ENCODE measurements at places on chromosomes 11 and 22. TPM values are rescaled to one million over a fixed set of nuclear protein-coding genes. Genes with fewer than 3 reads are reported as not detected.

- no peaks in the 10 kb centered on the region for H3K36me3 ChIP-seq
- peaks cover 7% of the 10 kb centered on the region for H3K4me1 ChIP-seq
- H3K27me3 ChIP-seq, result no peaks in the 10 kb centered on the region
- no peak for DNase-seq
- H3K4me3 ChIP-seq, result no peak overlapping the region
Measured at GRCh38 chr11:9797300-9797699, 133.4 kb downstream of the SWAP70 start.

DNA sequence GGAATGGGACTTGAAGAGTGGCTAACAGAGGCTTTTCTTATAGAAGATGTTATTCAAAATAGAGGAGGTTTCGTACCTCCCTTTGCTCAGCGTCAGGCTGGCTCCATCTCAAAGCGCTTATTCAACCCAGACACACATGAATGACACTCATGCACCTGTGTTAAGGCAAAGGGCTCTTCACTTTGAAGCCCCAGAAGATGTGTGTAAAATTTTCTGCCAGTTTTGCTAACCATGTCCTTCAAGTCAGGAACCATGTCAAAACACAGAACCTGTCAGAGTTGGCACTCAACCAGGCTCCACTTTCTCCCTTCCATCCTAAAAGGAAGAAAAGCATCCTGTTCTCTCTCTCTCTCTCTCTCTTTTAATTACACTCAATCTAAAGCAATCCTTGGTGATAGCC lies 352.8 kb upstream of the NARS2 start:
- no peak for DNase-seq
- no peaks in the 10 kb centered on the region for H3K27me3 ChIP-seq

DNA sequence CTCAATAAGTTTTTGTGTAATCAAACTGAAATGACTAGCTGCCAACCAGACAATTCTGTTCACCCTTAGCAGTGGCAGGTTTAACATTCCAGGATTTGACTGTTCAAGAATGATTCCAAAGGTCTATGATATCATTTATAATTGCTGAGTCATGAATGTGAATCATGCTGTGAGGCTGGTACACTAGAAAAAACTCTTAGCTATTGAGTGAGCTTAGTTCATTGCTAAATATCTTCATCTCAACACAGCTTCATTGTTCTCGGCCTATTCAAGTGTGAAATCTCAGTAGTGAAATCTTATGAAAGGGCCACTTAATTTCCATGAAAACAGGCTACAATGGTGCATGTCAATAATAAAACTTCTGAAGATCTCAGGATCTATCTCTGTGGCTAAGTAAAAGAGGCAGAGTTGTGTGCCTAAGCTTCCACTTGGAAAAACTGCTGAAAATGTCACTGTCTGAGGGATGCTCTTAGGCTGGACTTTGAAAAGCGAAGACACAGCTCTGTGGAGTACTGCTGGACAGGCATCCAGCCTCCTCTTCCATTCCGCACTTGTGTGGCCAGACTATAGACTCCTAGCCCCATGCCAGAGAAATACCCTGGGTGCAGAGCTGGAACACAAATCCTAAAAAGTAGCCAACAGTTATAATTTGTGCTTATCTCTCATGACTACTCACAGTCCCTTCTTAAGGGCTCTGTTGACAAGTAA lies 12.8 kb downstream of the AQP11 start:
- H3K4me1 ChIP-seq, result peaks cover 14% of the 10 kb centered on the region
- no peaks in the 10 kb centered on the region for H3K27me3 ChIP-seq
- no peak overlapping the region for H3K4me3 ChIP-seq
- no peak overlapping the region for H3K27ac ChIP-seq
- DNase-seq, result no peak
- H3K36me3 ChIP-seq, result peaks cover 6% of the 10 kb centered on the region

GRCh38 chr11:63543711-63544110 lies 7.1 kb downstream of the PLAAT4 start:
- H3K4me1 ChIP-seq, result peaks cover 7% of the 10 kb centered on the region
- no peak for DNase-seq
- no peaks in the 10 kb centered on the region for H3K27me3 ChIP-seq
- no peaks in the 10 kb centered on the region for H3K36me3 ChIP-seq
- no peak overlapping the region for H3K27ac ChIP-seq
- no peak overlapping the region for H3K4me3 ChIP-seq

The ARHGAP20 gene
- total RNA-seq, result 0.30 TPM

GRCh38 chr11:61973476-61974162 lies 6.2 kb upstream of the FTH1 start:
- H3K27me3 ChIP-seq, result no peaks in the 10 kb centered on the region
- no peaks in the 10 kb centered on the region for H3K36me3 ChIP-seq
- H3K27ac ChIP-seq, result peak overlapping the region; percentile 99
- no peak overlapping the region for H3K4me3 ChIP-seq

The RRAS2 gene
- total RNA-seq, result 65.2 TPM

GRCh38 chr22:26229910-26230309 lies 60.6 kb downstream of the SEZ6L start:
- no peaks in the 10 kb centered on the region for H3K36me3 ChIP-seq
- no peak overlapping the region for H3K4me3 ChIP-seq
- H3K4me1 ChIP-seq, result no peaks in the 10 kb centered on the region
- H3K27me3 ChIP-seq, result no peaks in the 10 kb centered on the region
- DNase-seq, result no peak

GRCh38 chr22:44825310-44826150 lies 73.2 kb downstream of the ARHGAP8 start:
- H3K36me3 ChIP-seq, result no peaks in the 10 kb centered on the region
- H3K27me3 ChIP-seq, result no peaks in the 10 kb centered on the region
- H3K4me1 ChIP-seq, result peaks cover 2% of the 10 kb centered on the region
- DNase-seq, result no peak
- no peak overlapping the region for H3K4me3 ChIP-seq

DNA sequence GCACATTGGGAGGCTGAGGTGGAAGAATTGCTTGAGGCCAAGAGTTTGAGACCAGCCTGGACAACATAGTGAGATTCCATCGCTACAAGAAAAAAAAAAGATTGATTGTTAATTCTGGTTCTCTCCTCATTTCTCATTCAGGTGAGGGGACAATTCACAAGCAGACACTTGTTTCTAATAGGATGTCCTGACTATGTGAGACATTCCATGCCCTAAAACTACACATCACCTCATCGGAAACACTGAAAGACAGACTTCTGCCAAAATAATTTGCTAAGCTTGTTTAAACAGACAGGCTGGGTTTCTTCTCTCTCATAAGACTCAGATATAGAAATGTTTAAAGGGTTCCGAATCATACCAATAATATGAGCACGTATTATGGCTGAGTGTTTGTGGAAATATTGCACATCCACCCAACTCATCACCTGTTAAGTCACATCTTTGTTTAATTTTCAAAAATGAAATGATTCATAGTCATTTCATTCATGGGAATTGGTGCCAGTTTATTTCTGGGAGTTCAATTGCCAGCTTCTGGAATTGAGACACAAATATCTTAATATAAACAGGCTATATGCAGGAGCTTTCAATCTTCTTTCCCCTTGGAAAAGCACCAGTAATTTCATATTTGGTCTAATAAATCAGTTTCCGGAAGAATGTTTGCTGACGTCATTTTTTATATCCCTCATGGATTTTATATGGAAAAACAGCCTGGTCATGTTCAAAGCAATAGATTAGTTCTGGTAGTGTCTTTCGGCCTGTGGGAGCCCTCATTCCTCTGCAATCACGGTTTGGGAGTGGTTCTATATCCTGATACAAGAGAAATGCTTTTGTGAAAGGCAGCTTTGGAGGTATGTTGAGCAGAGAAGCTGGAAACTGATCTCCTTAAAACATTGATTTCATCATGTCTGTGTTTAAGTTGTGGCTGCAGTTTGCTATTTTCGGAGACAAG lies 87.0 kb downstream of the BDNF start:
- H3K36me3 ChIP-seq, result no peaks in the 10 kb centered on the region
- no peaks in the 10 kb centered on the region for H3K27me3 ChIP-seq
- DNase-seq, result no peak
- no peaks in the 10 kb centered on the region for H3K4me1 ChIP-seq

- no peaks in the 10 kb centered on the region for H3K4me1 ChIP-seq
- no peak overlapping the region for H3K27ac ChIP-seq
- no peaks in the 10 kb centered on the region for H3K27me3 ChIP-seq
Measured at GRCh38 chr11:1200611-1201191, 22.2 kb upstream of the MUC5B start.

DNA sequence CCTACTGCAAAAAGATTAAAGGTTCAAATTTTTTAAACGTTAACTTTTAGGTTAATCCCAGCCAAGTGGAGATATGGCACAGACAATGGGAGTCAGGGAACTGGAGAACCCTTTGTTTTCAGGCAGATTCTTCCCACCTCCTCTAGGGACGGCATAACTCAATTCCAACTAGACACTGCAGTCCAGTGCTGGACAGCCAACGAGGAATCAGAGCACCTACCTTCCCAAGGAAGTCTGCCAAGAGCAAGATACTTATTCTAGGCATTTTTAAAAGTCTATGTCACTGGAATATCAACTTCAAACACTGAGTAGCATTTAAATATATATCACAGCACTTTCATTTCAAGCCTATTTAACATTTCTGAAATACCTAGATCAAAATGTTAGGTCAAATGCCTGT lies 7.3 kb downstream of the CADM1 start:
- no peaks in the 10 kb centered on the region for H3K27me3 ChIP-seq
- peaks cover 6% of the 10 kb centered on the region for H3K4me1 ChIP-seq
- no peak for DNase-seq
- H3K4me3 ChIP-seq, result no peak overlapping the region
- no peaks in the 10 kb centered on the region for H3K36me3 ChIP-seq
- no peak overlapping the region for H3K27ac ChIP-seq

DNA sequence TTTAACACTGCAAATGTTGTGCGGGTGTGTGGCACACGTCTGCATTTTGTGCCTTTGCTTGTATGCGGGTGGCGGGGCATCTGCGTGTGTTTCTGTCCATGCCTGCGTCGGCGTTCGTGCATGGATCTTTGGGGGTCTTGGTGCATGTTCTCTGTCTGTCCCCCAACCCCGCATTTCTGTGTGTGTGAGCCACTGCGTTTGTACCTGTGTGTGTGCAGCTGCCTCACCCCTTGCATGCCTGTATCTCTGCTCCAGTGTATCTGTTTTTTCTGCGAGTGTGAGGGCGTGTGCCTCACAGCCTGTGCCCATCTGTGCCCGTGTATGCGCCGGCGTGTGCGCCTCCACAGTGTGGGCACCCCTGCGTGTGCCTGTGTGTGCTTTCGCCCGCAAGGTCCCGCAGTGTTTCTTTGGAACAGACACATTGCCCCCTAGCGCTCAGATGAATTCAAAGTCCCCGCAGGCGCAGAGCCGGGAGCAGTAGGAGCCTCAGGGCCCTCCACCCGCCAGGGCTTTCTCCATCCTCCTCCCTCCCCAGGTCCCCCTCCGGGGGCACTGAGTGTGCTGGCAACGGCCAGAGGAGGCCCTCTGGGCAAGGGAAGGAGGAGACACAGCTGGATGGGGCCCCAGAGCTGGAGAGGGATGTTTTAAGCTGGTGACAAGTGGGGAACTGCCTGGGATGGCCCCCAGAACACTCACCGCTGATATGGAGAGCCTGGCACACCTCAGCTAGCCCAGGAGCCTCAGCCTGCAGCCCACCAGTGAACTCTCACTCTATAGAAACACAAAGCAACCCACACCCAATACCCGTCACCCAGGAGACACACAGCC lies 3.1 kb upstream of the MN1 start:
- DNase-seq, result peak; percentile 81
- H3K4me3 ChIP-seq, result no peak overlapping the region
- no peaks in the 10 kb centered on the region for H3K27me3 ChIP-seq
- H3K36me3 ChIP-seq, result no peaks in the 10 kb centered on the region
- H3K4me1 ChIP-seq, result peaks cover 31% of the 10 kb centered on the region
- H3K27ac ChIP-seq, result no peak overlapping the region

- no peak overlapping the region for H3K4me3 ChIP-seq
- no peak overlapping the region for H3K27ac ChIP-seq
- no peaks in the 10 kb centered on the region for H3K27me3 ChIP-seq
- no peak for DNase-seq
Measured at GRCh38 chr11:12074529-12075195, 35.7 kb upstream of the MICAL2 start.

- peak overlapping the region; percentile 97 for H3K27ac ChIP-seq
- no peaks in the 10 kb centered on the region for H3K27me3 ChIP-seq
- H3K4me3 ChIP-seq, result peak overlapping the region; percentile 94
- DNase-seq, result no peak
- peaks cover 45% of the 10 kb centered on the region for H3K4me1 ChIP-seq
Measured at GRCh38 chr22:19942157-19943081, 801 bp upstream of the TXNRD2 start.

- H3K36me3 ChIP-seq, result no peaks in the 10 kb centered on the region
- peaks cover 50% of the 10 kb centered on the region for H3K27me3 ChIP-seq
- H3K27ac ChIP-seq, result no peak overlapping the region
- H3K4me3 ChIP-seq, result peak overlapping the region; percentile 31
Measured at GRCh38 chr11:44305470-44306051, 4.4 kb downstream of the ALX4 start.

The OR8G5 gene
- total RNA-seq, result not detected

- no peaks in the 10 kb centered on the region for H3K27me3 ChIP-seq
- no peaks in the 10 kb centered on the region for H3K4me1 ChIP-seq
- no peak overlapping the region for H3K27ac ChIP-seq
- H3K4me3 ChIP-seq, result no peak overlapping the region
- no peaks in the 10 kb centered on the region for H3K36me3 ChIP-seq
Measured at GRCh38 chr11:13076961-13077360, 67.8 kb downstream of the RASSF10 start.

- H3K4me1 ChIP-seq, result no peaks in the 10 kb centered on the region
- no peaks in the 10 kb centered on the region for H3K36me3 ChIP-seq
- no peaks in the 10 kb centered on the region for H3K27me3 ChIP-seq
- no peak overlapping the region for H3K27ac ChIP-seq
- H3K4me3 ChIP-seq, result no peak overlapping the region
- DNase-seq, result peak; percentile 47
Measured at GRCh38 chr22:47340851-47341436, 578.5 kb downstream of the TBC1D22A start.

GRCh38 chr22:46803936-46804335 lies 41.5 kb downstream of the TBC1D22A start:
- no peaks in the 10 kb centered on the region for H3K27me3 ChIP-seq
- peaks cover 31% of the 10 kb centered on the region for H3K36me3 ChIP-seq
- DNase-seq, result no peak
- H3K4me3 ChIP-seq, result no peak overlapping the region
- H3K4me1 ChIP-seq, result peaks cover 9% of the 10 kb centered on the region
- H3K27ac ChIP-seq, result no peak overlapping the region

GRCh38 chr11:9700105-9700801 lies 36.4 kb downstream of the SWAP70 start:
- peaks cover 6% of the 10 kb centered on the region for H3K36me3 ChIP-seq
- H3K27ac ChIP-seq, result peak overlapping the region; percentile 29
- DNase-seq, result no peak

GRCh38 chr22:50314455-50315288 lies 7.2 kb upstream of the PLXNB2 start:
- no peak overlapping the region for H3K27ac ChIP-seq
- H3K36me3 ChIP-seq, result no peaks in the 10 kb centered on the region
- H3K4me1 ChIP-seq, result no peaks in the 10 kb centered on the region
- DNase-seq, result no peak

GRCh38 chr22:49147171-49147570 lies 680.5 kb downstream of the BRD1 start:
- H3K36me3 ChIP-seq, result no peaks in the 10 kb centered on the region
- H3K4me1 ChIP-seq, result no peaks in the 10 kb centered on the region
- DNase-seq, result no peak
- no peak overlapping the region for H3K27ac ChIP-seq
- H3K4me3 ChIP-seq, result no peak overlapping the region
